ENCODE measurements at places on chromosomes 3 and 15.

- DNase-seq = no peak
- H3K4me3 ChIP-seq = no peak overlapping the region
- no peaks in the 10 kb centered on the region for H3K4me1 ChIP-seq
- no peaks in the 10 kb centered on the region for H3K27me3 ChIP-seq
- peaks cover 2% of the 10 kb centered on the region for H3K36me3 ChIP-seq
Observed at GRCh38 chr15:85646538-85647091, 148.1 kb downstream of the KLHL25 start.

- H3K4me1 ChIP-seq = no peaks in the 10 kb centered on the region
- no peak for DNase-seq
- no peak overlapping the region for H3K4me3 ChIP-seq
- no peak overlapping the region for H3K27ac ChIP-seq
- H3K36me3 ChIP-seq = no peaks in the 10 kb centered on the region
- no peaks in the 10 kb centered on the region for H3K27me3 ChIP-seq
Observed at GRCh38 chr15:62658498-62658897, 384.0 kb upstream of the TPM1 start.

GRCh38 chr15:95327661-95328060, 1002.8 kb upstream of the NR2F2 start:
- no peaks in the 10 kb centered on the region for H3K27me3 ChIP-seq
- DNase-seq = no peak
- no peak overlapping the region for H3K4me3 ChIP-seq
- H3K27ac ChIP-seq = no peak overlapping the region
- no peaks in the 10 kb centered on the region for H3K36me3 ChIP-seq
- no peaks in the 10 kb centered on the region for H3K4me1 ChIP-seq

- H3K27ac ChIP-seq = no peak overlapping the region
- H3K4me3 ChIP-seq = no peak overlapping the region
- no peak for DNase-seq
- H3K4me1 ChIP-seq = peaks cover 4% of the 10 kb centered on the region
Observed at GRCh38 chr3:180684807-180685206, 5.5 kb upstream of the CCDC39 start.

DNA sequence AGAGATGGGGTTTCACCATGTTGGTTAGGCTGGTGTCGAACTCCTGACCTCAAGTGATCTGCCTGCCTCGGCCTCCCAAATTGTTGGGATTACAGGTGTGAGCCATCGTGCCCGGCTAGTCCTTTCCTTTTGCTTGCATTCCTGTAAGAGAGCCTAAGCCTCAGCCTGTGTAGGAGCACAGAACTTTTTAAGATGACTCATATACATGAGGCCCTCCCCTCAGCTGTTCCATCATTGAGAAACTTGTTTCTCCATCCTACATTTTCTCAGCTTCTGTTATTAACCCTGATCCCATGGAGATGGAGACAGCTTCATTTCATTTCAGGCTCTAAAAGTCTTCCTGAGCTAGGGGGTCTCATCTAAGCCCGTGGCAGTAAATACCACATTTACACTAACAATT, 123.3 kb downstream of the PLOD2 start:
- no peaks in the 10 kb centered on the region for H3K4me1 ChIP-seq
- H3K27ac ChIP-seq = no peak overlapping the region
- H3K27me3 ChIP-seq = no peaks in the 10 kb centered on the region
- DNase-seq = no peak
- H3K36me3 ChIP-seq = no peaks in the 10 kb centered on the region
- no peak overlapping the region for H3K4me3 ChIP-seq

DNA sequence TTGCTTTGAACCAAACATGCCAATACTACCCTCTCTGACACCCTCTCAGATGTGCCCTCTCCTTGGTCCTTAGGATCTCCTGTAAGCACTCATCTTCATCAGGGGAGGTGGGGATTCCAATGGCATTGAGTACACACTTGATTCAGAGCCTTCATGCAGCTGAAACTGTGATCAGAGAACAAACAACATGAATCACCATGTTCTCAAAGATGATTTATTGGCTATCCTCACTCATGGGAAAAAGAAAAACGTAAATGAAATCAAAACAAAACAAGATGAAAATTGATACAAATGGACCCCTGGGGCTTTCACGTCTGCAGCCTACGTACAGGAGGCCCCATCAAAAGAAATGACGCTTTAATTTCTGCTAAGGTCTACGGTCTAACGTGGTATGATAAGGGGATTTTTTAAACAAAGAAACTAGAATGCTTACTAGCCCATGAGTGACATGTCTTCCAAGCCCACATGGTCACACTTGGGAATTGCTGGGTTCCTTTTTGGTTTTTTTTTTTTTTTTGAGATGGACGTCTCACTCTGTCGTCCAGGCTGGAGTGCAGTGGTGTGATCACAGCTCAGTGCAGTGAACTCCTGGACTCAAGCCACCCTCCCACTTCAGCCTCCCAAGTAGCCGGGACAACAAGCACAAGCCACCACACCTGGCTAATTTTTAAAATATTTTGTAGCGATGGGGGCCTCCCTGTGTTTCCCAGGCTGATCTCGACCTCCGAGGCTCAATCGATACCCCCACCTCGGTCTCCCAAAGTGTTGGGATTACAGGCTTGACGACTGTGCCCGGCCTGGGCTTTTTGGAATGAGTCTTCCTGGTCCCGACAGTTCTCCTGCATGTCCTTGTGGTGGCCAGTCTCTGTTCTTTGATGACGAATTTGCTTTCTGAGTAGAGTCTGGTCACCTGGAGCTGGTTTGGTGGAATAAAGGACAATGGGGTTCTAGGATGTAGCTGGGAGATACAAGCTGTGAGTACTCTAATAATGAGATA, 202.6 kb downstream of the XXYLT1 start:
- H3K4me3 ChIP-seq = no peak overlapping the region
- no peaks in the 10 kb centered on the region for H3K27me3 ChIP-seq
- no peak for DNase-seq
- H3K27ac ChIP-seq = no peak overlapping the region
- H3K36me3 ChIP-seq = peaks cover 5% of the 10 kb centered on the region
- peaks cover 17% of the 10 kb centered on the region for H3K4me1 ChIP-seq

- H3K27ac ChIP-seq = no peak overlapping the region
- peaks cover 43% of the 10 kb centered on the region for H3K36me3 ChIP-seq
- no peaks in the 10 kb centered on the region for H3K4me1 ChIP-seq
- no peak for DNase-seq
- H3K27me3 ChIP-seq = no peaks in the 10 kb centered on the region
Observed at GRCh38 chr3:37315669-37316068, 141.3 kb upstream of the LRRFIP2 start.

Data from B cell (primary cell).